Activated T-cell treated with anti-CD3 and anti-CD28 coated beads for 4 hours (primary cell): ENCODE measurements at places on chromosomes 3 and 15.

DNA sequence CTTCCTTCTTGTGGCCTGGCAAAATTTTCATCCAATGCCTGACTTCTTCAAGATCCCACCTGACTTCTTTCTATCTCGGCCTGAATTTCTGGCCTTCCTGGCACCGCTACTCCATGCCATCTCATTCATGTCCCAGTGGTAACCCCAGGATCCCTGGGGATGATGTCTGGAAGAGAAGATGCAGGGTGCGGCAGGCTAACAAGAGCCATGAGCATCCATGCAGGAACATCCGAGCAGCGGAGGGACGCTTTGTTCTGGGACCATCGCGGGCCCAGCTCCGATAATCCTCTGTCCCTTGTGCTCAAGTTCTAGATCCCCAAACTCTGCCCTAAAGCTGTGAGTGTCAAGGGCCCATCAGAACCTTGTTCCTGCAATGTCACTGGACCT, 10.9 kb downstream of the MYL3 start:
- DNase-seq: no peak

DNA sequence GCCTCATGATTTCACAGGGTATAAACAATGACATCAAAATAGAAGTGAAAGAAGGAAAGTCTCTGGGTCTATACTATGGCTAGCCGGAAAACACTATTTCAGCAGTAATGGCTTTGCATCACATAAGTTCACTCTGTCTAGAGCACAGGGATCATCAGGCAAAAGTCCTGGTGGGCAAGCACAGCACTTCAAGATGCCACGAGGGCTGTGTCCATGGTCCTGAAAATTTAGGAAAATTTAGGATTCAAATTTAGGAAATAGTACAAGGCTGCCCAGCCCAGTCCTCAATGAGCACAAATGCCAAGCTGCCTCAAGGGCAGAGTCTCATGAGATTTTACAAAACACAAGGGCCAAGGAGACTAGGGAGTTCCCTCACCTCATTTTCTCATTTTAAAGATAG, 54.1 kb downstream of the RORA start:
- DNase-seq: no peak

- no peak for DNase-seq
Measured at GRCh38 chr3:193010191-193010590, 92.5 kb upstream of the MB21D2 start.

GRCh38 chr15:69848551-69849231, 249.0 kb downstream of the TLE3 start:
- DNase-seq: no peak
